ENCODE measurements at places on chromosomes 12 and 14.

GRCh38 chr14:56333359-56334292 lies 215.4 kb downstream of the PELI2 start:
- no peak for DNase-seq

DNA sequence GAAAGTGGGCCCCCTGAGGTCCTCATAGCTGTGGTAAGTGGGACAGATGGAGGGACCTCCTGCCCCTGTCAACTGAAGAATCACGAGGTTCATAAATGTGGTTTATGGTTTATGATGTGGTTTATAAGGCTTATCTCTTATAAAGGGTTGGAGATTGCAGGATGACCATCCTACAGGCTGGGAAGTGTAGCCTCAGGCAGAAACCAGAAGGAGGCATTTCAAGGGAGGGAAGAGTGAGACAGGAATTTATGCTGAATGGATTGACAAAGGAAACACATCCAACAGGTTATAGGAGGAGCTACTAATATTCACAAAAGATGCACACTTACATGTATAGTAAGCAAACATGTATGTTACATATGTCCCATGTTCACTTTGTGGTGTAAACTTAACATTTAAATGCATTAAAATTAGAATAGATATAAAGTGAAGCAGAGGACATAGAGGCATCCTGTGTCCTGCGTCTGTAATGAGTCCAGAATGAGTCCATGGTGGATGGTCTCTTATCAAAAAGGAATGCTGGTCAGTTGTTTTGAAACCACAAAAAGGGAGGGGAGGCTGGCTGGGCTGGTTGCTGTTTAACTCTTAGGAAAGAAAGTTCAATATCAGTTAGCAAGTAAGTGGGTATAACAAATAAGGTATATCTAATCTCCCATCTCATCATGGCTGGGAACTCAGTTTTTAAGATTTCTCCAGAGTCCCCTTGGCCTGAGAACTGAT lies 149.0 kb upstream of the RMST start:
- DNase-seq, result no peak

DNA sequence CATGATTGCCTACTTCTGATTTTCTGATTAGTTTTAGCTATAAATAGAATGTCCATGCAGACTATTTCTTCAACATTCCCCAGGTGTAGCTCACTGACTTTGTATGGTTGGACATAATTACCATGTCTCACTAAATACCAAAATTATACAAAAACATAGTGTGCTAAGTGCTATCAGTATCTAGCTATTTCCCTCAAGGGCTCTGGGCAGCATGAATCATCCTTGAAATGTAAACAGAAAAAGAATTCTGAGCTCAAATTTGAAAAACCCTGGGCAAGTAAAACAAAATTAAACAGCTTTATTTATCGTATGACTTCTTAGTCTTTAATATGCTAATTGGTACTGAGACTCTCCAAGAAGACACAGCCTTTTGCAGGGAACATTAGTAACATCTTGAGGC lies 82.9 kb downstream of the SPATA7 start:
- DNase-seq, result no peak

GRCh38 chr12:12718853-12719252 lies 1.7 kb downstream of the CDKN1B start:
- DNase-seq, result no peak

- no peak for DNase-seq
These were observed 36.7 kb downstream of the PTPRR start for GRCh38 chr12:70883855-70884254.

GRCh38 chr14:98956181-98956580 lies 315.8 kb downstream of the BCL11B start:
- no peak for DNase-seq

- no peak for DNase-seq
These were observed 99.1 kb upstream of the TMTC1 start for GRCh38 chr12:29882846-29883245.

DNA sequence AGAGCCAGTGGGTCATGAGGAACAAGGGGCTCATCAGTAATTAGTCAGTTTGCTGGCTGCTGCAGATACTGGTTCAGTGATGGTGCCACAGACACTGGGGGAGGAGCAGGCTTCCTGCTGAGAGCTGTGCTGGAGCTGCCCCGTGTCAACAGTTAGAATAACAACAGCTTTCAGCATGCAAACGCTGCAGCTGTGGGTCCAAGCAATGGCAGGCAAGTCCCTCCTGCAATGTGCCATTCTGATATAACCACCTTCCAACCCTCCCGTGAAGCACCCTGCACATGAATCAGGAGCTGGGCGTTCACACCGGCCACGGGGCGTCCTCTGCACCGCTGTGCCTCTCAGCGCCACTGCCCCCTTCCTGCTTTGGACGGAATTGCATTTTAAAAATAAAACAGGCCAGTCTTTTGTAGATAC lies 258.4 kb upstream of the SFSWAP start:
- no peak for DNase-seq

- DNase-seq, result no peak
These were observed 36.1 kb upstream of the EVL start for GRCh38 chr14:100028990-100029677.

DNA sequence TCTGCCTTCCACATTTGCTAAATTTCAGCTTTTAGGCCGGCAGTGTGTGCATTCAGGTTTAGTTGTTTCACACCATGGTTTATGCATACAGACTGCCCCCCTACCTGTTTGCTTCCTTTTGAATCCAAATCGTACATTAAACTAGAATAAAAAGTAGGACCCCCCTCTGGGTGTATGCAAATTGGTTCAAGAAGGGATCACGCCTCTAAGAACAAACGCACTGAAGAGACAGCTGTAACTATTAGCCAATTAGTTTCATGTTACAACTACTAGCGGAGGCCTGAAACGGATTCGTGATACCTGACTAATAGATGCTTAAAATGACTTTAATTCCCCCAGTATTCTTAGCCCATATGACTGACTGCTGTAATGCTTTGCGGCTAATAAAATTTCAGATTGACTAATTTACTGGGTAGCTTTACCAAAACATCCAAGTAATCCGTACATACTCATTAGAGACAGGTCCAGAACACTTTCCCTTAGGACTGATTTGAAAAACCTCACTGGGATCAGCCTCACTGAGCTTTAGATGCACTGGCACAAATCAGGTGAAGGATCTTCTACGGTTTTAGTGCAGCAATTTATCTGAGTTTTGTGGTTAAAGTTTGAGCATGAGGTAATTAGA lies 411.8 kb downstream of the NPAS3 start:
- DNase-seq, result no peak

DNA sequence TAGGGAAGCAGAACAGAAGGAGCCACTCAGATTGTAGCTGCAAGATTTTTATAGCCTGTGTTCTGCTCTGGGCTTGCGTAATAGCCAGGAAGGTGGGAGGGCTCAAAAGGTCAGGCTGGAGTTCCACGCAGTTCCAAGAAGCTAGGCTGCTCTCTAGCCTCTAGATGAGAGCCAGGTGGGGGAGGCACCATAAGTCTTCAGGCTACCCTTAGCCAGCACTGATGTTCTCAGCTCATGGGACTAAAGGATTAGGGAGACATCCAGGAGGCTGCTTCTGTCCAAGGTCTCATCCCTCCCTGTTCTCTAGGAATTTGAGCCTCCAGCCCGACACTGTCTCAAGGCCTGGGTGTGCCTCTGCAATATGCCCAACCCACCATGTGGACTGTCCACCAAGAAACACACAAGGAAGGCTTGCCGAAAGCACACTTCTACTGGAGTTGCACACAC lies 1.7 kb downstream of the LMBR1L start:
- no peak for DNase-seq

- DNase-seq, result no peak
These were observed 947 bp upstream of the LRRC9 start for GRCh38 chr14:59918824-59919569.

- DNase-seq, result no peak
These were observed 52.7 kb downstream of the CCDC92 start for GRCh38 chr12:123919980-123920360.

DNA sequence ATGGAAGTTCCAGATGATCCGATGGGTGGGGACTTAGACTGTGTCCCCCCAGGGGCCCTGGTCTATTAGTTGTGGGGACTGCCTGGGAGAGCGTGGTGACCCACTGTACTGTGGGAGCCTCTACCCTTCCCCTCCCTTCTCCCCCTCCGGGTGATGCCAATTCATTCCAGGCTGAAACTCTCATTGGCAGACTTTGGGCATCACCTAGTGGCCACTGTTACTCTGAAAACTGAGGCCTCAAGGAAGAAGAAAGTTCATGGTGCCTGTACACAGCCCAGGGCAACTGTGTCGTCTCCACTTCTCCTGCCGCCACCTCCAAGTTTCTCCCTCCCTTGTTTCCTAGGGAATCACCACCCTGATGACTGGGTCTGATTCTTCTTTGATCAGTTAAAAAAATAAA lies 173.6 kb upstream of the ALG10B start:
- no peak for DNase-seq

DNA sequence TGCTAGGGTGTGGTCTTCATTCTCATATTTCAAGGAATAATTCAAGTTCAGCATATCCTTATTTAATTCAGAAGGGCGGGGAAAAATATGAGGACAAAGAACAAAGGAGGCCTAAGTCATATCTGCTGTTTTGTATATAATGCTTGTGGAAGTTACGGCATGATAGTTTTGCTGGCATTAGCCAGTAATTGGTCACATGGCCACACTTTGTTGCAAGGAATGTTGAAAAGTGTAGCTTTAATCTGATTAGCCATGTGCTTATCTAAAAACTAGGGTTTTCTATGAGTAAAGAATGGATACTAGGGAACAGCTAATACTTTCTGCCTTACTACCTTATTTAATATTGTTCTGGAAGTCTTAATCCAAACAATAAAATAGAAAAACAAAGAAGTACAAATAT lies 34.4 kb upstream of the E2F7 start:
- no peak for DNase-seq

DNA sequence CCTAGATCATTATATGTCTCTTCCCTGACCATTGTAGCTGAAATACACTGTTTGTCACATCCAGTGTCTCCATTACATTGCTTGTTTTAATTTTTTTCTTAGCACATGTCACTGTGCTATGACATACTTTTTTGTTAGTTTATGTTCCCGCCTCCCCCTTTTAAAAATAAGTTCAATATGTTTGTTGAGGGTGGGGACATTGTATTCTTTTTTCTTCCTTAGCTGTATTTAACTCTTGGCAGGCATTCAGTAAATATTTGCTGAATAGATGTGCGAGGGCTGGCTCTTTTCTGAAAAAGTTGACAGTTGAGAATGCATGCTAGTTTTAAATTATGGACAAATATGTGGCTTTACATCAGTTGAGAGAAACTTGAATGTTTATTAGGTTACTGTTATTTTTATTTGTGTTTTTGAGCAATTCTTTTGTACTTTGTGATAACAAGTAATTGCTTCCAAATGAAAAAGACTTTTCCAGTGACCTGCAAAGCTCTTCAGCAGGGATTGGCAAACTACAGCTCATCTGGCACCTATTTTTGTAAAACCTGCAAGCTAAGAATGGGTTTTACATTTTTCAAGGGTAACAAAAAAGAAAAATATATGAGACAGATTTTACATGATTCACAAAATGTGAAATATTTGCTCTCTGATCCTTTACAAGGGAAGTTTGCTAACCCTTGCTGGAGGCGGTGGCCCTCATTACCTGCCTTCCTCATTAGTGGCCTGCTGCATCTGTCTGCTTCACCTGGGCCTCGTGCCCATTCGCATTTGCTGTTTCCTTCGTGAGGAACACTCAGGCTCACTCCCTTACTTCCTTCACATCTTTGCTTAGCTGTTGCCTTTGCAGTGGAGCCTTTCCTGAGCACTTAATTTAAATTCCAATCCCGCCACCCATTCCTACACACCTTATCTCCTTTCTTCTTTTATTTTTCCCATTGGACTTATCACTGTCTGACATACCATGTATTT lies 229.4 kb downstream of the ERC1 start:
- no peak for DNase-seq

- DNase-seq, result no peak
These were observed 85.6 kb upstream of the DIO3 start for GRCh38 chr14:101475456-101476257.

GRCh38 chr14:20603813-20604690 lies 12.9 kb upstream of the RNASE12 start:
- no peak for DNase-seq

DNA sequence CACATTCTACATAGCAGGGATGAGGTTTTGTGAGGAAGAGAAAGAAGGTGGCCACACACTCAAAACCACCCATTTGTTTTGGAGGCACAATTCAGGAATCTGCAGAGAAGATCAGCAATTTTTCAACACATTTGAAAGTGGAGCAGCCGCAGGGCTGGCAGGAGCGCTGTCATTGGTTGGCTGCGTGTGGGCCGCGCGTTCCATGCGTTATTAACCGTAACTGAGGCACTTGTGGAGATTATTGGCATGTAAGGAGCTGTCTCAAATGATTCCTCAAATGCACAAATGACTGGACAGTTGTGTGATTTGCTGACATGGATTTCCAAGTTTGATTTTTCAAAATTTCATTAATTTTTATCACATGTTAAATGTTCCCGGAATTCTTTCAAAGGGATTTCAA lies 318.5 kb downstream of the TMEM132D start:
- DNase-seq, result no peak

DNA sequence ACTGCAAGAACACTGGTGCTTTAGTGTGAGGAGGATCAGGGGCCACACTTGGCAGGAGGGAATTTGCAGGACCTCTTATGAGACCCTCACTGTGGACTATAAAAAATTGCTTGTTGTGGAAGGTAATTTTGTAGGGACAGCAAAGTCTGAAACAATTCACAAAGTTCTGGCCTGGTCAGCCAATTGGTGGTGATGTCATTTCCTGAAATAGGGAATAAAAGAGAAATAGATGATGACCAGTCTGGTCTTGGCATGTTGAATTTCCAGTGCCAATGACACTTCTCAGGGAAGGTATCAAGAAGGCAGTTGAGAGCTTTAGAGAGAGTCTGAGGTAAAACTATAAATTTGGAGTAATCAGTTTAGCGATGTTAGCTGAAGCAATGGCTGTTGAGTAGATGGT lies 129.3 kb upstream of the LMNTD1 start:
- DNase-seq, result no peak

GRCh38 chr14:68730811-68731425 lies 61.9 kb downstream of the ZFP36L1 start:
- no peak for DNase-seq

DNA sequence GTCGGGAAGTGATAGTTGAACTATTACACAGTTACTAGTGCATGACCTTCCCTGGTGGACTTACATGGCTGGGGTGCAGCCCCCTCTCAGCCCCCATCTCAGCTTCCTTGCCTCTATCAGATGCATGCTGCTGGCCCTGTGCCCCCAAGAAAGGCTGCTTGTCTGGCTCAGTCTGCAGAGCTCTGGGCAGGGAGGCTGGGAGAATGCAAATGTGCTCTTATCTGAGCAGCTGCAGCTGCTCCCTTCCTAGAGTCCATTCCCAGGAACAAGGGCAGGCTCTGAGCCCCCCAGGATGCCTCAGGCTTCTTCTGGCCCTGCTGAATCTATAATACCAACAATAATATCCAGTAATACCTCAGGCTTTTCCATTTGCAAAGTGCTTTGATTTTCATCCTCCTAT lies 218.1 kb upstream of the SRRM4 start:
- no peak for DNase-seq

- DNase-seq, result no peak
These were observed 11.7 kb downstream of the CCDC88C start for GRCh38 chr14:91405724-91406435.

All from amygdala (tissue), 56 donors.